ENCODE measurements at places on chromosomes 2 and 18.
A peak's percentile ranks its signal among the peaks of the same experiment; 100 is the strongest.

- no peak for DNase-seq
Observed at GRCh38 chr2:50466685-50467084, 565.2 kb downstream of the NRXN1 start.

DNA sequence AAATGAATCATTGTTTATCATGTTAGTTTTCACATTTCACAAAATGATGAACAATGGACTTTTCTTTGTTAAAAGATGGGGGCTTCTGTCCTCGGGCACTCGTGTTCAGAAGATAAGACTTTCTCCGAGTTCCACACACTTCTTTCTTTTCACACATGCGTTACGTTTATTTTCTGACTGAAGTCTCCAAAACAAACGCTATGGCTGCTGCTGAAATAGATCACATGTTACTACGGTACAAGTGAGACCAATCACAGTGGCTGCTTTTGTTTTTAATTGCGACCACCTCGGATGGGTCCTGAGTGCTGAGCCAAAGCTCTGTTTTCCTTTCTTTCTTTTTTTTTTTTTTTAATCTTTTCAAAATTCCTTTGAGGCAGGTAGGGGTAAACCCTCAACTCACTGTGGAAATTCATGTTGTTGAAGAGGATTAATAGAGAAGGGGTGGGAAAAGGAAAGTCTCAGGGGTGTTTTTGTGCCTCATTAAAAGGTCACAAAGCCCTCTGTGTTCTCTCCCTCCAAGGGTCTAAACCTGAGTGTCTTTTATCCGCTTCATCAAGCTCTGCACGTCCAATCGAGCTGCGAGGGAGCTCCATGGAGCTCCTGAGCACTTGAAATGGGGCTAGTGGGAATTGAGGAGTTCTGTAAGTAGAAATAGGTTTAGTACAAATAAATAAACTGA lies 48.2 kb downstream of the ARL4C start:
- DNase-seq = no peak

- peak; percentile 92 for DNase-seq
Observed at GRCh38 chr2:73284296-73285158, at the start of gene FBXO41. Gene FBXO41, minus strand, starts transcription at chr2:73284478. Its CDS starts 14,848 bp downstream, at chr2:73269630.

- no peak for DNase-seq
Observed at GRCh38 chr2:152395103-152395502, 60.1 kb downstream of the FMNL2 start.

DNA sequence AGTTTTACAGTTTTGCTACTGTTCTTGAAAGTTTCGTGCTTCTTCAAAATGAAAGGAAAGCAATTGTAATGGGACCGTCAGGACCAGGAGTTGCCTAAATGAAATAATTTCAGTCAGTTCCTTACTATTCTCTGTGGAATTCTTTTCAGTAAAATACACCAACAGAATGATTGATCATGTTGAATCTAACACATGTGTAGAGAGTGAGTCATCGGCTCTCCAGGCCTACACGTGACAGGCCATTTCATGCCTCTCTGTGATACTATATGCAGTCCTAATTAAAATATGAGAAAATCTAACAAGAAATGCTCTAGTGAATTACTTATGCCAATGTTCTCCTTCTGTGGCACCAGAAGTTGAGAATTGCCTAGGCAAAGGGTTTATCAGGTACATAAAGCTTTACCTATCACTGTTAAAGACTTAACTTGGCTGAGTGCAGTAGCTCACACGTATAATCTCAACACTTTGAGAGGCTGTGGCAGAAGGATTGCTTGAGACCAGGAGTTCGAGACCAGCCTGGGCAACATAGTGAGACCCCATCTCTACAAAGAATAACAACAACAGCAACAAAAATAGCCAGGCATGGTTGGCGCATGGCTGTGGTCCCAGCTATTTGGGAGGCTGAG lies 199.4 kb downstream of the LRRTM1 start:
- DNase-seq = no peak

DNA sequence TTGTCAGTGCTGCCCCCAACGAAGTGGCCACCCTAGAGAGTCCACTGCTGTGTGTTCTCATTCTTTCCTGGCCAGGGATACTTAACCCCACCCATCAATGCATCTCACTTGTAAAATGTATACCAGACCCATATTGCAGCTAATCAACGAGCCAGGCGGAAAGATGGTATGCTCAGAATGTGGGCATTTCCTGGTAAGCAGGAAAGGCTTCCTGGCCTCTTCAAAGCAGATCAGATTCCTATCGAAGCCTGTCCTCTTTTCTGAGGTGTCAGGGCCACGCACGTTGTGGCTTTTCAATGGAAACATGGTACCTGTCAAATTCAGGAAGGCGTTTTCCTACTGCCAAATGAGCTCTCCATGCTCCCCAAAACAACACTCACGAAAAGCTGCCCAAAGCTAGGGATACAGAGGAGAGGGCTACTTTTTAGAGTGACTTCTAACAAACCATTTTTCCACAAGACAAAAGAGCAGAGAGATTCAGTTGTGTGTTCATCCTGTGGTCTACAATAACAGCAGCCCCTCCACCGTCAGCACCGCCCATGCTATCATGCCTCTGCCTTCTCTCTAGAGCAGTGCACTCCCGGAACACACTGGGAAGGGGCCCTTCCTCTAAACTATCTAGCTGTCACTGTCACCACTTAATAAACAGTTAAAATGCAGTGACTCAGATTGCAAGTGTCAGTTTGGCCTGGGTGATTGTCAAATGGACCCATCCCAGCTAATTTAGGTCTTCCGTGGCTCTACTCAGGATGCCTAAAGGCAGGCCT lies 535.1 kb downstream of the RNF144A start:
- DNase-seq = no peak

GRCh38 chr2:139721411-139721995 lies 941.3 kb upstream of the NXPH2 start:
- DNase-seq = no peak

DNA sequence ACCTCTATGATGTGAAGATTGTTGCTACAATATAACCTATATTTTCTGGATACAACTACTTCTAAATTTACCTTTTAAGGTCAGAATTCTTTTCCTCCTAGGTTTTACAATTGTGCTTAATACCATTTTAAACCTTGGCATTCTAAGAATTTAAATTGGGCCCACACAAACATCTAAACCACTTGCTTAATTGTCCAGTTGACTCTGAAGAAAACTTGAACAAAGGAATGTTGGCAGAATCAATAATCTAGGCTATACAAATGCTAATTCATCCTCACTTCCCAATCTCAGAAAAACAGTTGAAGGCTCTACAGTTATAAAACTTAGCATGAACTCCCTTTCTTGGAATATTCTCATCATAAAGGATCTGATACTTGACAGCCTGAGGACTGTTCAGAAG lies 84.3 kb downstream of the RPRM start:
- DNase-seq = no peak

DNA sequence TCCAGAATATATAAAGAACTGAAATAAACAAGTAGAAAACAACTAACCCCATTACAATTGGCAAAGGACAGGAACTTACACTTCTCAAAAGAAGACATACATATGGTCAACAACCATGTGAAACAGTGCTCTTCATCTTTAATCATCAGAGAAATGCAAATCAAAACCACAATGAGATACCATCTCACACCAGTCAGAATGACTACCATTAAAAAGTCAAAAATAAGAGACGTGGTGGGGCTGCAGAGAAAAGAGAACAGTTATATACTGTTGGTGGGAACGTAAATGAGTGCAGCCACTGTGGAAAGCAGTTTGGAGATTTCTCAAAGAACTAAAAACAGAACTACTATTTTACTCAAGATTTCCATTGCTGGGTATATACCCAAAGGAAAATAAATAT lies 1696.3 kb upstream of the TMEFF2 start:
- DNase-seq = no peak

DNA sequence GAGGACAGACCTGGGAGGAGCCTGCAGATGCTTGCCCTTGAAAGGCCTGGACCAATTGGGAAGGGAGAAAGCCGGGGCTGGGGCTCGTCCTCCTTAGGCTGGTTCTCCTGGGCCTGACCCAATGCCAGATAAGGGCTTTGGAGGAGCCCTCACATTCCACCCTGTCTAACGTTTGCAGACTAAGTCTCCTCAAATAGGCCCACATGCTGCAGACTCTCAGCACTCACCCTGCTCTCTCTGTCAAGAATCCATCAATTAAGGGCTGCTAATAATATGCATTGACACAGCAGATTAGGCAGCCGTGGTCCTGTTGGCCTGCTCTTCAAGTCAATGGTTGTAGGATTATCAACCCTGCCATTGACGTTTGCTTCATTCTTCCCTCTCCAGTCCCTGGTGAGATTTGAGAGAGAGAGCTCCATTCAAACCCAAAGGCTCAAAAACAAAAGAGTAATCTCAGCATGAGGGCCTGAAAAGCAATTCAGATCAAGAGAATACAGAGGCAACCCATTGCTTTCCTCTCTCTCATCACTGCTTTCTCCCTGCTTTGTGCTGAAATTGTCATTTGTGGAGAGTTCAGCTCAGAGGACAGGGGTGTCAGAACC lies 167.6 kb downstream of the INSIG2 start:
- no peak for DNase-seq

GRCh38 chr2:48213646-48214045 lies 307.3 kb upstream of the FBXO11 start:
- no peak for DNase-seq

All from NK-92 treated with Interleukin-12 subunit alpha and Interleukin-12 subunit beta, amount 100 ng/mL, for 24 hours (cell line).